Hepatocyte (in vitro differentiated cells): ENCODE measurements at places on chromosomes 6 and 20.
A peak's percentile ranks its signal among the peaks of the same experiment; 100 is the strongest.

- no peak for DNase-seq
Measured at GRCh38 chr20:19943061-19943521, 74.1 kb upstream of the NAA20 start.

- no peak for DNase-seq
Measured at GRCh38 chr20:46575394-46575793, 24.9 kb upstream of the OCSTAMP start.

GRCh38 chr6:135935941-135936601 is 84.6 kb downstream of the PDE7B start:
- no peak for DNase-seq

DNA sequence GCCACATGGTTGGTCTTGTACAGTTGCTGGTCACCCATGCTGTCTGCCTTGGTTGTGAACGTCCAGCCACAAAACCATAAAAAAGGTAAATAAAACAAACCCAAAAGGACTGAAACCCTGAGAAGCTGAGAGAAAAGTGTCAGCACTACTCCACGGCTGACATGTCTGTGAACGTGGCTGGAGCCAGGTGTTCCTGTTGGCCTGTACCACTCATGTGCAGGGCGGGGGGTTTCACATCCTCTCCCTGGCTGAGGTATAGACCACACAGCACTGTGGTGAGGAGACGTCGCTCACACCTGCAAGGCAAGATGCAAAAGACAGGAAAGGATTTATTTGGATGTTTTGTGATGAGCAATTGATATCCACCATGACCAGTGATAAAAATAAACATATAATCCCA is 51.9 kb upstream of the MRPS10 start:
- DNase-seq = no peak

GRCh38 chr6:100134297-100134696 is 140.3 kb upstream of the MCHR2 start:
- DNase-seq = no peak

DNA sequence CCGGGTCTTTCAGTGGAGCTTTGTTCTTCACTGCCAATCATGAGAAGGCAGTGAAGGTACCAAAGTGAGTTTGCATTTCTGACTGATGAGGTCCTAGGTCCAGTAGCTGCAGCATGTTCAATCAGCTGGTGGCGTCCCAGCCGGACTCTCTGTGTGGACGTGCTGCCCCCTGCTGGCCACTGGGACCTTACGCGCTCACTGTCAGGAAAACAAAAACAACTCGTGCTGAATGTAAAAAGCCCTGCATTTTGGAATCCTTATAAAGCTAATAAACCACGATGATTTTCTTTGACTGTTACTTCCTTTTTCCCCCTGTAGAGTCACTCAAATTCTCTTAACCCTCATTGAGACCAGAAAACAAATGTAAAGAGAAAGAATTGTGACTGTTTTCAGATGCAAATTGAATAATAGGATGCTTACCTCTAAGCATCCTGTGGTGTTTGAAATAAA is 4.9 kb upstream of the CD24 start:
- peak; percentile 94 for DNase-seq

DNA sequence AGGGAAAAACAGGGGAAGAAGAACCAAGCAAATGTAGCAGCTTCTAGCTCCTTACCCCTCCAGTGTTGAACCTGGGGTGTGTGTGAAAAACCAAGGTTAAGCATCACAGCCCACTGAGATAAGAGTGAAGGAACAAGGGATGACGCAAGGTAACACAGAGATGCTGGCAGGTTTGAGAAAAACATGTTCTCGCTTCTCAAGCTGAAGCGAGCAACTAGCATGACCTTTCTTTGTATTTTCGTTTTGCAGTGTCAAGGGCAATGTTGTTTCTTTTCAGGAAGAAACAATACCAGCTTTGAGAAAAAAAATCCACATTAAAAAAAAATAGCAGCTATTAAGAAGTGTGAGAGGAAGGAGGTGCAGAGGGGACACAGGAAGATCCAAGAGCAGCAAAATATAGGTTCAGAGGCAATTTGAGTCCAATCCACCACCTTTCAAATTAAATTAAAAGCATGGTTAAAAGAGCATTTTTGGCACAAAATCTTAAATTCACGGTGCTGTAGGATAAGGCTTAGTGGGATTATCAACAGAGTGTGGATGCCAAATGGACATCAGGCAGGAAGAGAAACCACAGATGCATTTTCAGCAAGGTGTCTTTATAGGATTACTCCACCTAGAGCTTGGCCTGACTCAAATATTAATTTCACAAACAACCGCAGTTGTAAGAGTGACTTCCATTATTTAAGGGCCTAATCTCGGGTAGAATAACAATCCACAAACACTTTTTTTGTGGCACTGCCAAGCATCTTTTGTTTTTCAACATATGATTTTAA is 70.9 kb downstream of the SYNE1 start:
- no peak for DNase-seq

- DNase-seq = no peak
Measured at GRCh38 chr6:169577236-169577635, 124.6 kb downstream of the WDR27 start.

DNA sequence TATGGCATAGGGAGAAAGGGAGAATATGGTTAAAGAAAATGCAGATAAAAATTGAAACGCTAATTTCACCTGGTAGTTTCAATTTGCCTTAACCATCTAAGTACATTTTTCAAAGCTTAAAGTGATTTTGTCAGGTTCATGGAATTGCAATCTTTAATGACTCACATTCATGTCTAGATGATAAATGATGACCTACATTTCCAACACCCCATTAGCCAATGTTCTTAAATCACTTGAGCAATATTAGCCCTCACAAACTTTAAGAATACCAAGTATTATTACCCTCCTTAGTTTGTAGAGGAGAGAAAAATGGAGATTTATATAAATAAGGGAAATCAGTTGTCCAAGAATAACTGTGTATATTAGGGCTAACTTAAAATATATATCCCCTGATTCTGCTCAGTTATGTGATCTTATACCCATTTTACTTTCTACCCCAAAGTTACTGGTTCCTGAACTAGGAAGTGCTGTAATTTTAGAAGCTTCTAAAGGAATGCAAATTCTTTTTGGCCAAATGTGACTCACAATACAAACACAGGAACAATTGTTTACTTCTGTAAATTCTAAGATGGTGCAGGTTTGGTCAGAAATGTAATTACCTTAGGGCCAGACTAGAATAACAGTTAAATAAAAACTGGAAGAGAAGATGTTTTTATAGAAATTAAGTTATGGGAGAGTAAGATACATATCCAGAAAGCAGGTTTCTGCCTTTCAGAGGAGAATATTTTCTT is 34.5 kb downstream of the TPBG start:
- no peak for DNase-seq

DNA sequence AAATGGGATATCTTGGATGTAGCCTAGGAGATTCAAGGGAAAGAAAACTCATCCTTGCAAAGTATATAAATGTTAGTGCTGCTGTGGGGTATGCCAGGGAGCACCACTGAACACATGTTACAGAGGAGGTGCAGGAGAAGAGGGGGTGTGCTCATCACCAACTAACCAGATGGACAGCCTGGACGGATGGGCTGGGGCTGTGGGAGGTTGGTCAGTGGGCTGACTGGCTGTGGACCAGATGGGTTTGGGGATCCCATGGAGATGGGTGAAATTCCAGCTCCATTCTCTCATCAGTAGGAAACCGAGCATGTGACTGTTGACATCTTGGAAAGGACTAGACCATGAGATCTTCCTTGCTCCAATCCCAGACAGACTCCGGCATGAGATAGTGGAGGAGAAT is 201.0 kb downstream of the LRFN2 start:
- DNase-seq = no peak

DNA sequence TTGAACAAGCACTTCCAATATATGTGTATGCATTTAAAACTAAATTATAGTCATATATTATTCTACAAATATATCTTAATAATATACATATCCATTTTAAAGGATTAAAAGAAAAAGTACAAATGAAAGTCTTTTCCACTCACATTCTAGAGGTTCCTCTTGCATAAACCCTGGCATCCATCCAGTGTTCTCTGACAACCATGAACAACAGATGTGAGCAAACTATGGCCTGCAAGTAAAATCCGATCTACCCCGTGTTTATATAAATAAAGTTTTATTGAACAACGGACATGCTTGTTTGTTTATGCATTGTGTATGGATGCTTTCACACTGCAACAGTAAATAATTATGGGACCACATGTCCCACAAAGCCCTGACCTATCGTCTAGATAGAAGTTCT is 1122.3 kb downstream of the EPHA7 start:
- no peak for DNase-seq

GRCh38 chr6:51844336-51844735 is 243.1 kb downstream of the PKHD1 start:
- DNase-seq = peak; percentile 16

DNA sequence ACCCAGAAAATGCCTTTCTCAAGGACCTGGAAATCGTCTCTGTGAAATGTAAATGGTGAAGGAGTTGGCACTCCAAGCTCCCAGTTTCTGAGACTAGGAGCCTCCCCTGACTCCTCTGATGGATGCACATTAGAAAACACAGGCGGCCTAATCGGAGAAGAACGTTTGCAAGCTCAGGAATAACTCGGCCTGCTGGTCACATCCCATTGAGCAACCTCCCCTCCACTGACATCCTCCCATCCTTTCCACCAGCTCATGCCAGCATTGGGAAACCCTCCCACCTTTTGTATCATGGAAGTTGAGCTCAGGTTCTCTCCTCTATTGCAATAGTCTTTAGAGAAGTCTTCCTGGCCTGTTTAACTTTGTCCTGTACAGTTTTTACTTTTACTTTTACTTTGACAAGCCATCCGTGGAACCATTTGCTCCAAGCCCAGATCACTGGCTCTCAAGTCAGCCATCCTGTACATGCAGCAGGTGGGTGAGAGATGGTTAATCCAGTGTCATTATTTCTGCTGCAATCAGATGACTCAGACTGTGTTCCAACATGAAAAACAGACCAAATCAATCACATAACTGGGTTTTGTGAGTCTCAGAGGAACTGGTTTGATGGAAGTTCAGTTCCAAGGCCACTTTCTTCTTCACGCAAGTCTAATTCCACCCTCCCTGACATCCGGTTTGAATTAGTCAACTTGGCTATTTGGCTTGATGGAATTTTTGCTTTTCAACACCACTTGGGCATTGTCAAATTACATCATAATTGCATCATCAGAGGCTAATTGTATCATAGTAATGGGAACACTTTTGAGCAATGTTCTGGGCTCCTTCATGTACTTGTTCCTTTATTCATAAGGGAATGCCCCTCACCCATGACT is 619.4 kb upstream of the CDH4 start:
- DNase-seq = no peak

DNA sequence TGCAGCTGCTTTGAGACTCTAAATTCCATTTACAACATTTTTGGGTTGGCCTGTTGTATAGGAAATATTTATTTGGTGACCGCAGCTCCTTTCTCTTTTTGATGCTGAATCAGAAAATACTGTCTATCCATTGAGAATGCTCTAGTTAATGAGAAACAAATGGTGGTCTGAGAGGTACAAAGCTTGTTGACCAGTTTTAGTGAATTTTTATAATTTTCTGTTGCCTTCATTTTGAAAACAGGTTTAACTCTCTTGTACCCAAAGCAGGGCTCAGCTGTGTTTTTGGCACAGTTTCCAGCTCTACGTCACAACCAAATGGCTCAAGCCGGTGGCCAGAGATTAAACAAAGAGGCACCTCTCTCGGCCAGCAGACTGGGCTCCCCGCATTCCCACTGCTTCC is 113.2 kb downstream of the FNDC1 start:
- no peak for DNase-seq

- no peak for DNase-seq
Measured at GRCh38 chr20:39103732-39104131, 141.6 kb downstream of the DHX35 start.

GRCh38 chr20:38825901-38826625 is 20.6 kb downstream of the PPP1R16B start:
- peak; percentile 57 for DNase-seq

DNA sequence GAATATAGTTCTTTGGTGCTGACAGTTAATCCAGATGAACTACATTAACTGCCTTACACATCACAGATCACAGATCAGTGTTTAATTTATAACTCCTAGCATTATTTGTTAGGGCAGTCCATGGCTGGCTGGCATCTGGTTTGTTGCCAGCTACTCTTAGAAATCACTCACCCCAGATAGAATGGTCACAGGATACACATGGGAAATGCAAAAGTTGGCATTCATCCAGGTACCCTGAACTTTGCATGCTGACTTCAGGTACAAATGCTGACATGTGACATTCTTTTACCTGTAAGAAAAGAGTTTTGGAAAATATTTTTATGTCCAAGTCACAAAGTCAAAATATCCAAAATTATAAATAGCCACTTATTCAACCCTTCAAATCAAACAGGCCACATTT is 20.2 kb downstream of the FBXL4 start:
- DNase-seq = peak; percentile 24

DNA sequence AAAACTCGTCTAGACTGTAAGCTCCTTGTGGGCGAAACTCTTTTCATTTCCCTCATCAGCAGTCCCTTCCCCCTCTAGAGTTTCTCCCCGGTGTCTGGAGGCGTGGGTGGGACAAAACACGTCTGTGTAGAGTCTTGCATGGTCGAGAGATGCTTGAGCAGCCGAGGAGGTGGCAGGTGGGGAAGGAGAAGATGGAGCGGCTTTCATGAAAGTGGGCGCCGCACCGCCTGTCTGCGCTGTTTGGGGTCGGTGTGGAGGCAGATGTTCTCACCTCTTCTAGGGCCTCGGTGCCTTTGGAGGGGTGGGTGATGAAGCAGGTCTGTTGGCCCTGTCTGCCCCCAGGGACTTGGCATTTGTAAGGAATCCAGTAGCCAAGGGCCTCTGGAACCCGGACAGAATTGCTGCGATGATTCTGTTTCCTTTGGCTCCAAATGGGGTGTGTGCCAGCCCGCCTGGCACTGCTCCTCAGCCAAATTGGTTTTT is 1.2 kb downstream of the BRPF3 start:
- DNase-seq = no peak

- DNase-seq = no peak
Measured at GRCh38 chr20:37725855-37726254, 32.0 kb downstream of the CTNNBL1 start.

- no peak for DNase-seq
Measured at GRCh38 chr6:111922454-111923297, 49.4 kb upstream of the FYN start.

- no peak for DNase-seq
Measured at GRCh38 chr6:157860505-157860991, 37.5 kb downstream of the SNX9 start.

DNA sequence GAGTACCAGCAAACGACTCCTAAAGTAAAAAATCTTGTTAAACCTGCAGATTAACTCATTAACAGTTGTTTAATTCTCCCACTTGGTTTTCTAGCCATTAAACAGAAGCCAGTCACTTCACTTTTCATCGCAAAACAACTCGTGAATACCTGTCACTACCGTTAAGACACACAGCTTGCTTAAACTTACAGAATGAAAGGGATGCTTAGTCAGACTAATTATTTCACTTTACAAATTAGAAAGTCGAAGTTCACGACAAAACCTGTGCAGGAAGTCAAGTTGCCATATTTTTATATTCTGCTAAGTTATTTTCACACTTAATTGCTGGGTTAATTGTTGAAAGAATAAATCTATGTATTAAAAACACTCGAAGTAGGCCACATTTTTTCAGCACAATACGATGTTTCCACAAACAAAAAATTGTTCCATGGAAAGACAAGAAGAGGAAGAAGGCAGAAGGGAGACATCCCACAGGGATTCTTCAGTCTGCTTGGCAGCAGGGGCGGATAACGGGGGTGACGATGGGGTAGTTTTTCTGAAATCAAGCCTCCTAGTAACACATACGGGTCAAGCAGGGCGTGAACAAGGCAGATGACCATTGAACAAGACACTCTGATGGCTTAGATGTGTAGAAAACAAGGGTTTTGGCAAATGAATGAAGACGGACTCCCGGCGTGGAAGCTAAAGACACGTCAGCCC is 933 bp downstream of the SSR1 start:
- no peak for DNase-seq

GRCh38 chr20:30811885-30812671 is 445.4 kb upstream of the DEFB115 start:
- no peak for DNase-seq

- DNase-seq = no peak
Measured at GRCh38 chr6:259316-259715, 33.0 kb upstream of the DUSP22 start.
